Activated naive CD4-positive, alpha-beta T cell treated with anti-CD3 and anti-CD28 coated beads, Interleukin-2, amount 50 U/mL, for 16 hours (primary cell): ENCODE measurements at places on chromosomes 1 and 21.

DNA sequence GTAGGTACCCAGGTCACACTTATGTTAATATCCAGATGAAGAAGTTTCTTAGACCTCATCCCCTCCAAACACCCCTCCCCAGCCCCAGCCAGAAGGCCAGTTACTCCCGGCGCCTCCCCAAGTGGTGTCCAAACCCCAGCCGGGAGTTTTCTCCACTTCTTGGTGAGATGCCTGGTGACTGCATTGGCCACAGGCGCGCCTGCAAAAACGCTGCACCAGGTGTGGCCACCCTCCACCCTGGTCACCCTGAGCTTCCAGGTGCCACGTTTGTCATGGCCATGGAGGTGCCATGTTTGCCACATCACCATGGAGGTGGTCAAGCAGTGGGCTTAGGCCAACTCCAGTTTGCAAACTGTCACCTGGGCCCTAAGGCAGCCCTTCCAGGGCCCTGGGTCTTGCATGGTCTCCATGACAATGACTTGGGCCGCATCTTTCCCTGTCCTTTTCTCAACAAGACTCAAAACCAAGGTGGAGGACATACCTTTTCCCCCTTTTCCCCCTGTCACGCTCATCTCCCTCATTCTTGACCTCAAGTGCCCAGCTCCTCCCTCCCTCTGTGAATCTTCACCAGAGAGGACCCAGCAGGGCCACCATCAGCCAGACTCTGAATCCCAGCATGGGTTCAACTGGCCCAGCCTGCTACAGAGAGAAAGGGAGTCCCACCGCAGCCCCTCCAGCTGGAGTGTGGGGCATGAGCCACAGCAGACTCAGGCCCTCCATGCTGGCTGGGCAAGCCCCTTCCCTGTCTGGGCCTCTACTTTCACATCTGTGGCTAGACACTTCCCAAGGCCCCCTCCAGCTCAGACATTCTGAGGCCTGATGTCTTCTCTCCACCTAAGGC is 125.9 kb upstream of the ZBTB40 start:
- no peak for DNase-seq

DNA sequence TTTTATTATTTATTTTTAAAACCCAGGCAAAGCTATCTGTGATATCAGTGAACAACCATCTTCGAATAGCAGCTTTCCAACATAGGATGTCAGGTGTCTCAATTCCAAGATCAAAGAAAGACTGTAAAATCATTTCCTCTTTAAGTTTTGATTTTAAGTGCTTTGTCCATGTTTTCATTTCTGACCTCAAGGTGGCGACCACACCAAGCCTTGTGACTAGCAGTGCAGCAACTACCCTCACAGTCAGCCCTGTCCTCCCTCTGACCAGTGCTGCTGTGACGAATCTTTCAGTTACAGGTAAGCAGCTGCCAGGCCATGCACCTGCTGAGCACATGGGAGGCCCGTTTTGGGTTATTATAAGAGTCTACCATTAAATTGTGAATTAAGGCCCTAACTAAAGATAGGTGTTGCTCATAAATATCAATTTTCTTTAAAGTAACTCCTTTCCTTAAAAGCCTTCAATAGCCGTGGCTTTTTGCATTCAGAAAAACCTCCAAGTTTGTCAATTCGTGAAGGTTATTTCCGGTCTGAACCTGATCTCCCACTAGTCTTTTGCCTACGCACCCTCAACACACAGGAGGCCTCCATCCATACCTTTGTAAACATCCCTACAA is 117.0 kb downstream of the CD247 start:
- peak; percentile 40 for DNase-seq

GRCh38 chr1:18413541-18414305 is 67.0 kb upstream of the KLHDC7A start:
- DNase-seq = no peak

GRCh38 chr1:30974536-30974935 is 66.0 kb upstream of the SDC3 start:
- DNase-seq = no peak

GRCh38 chr1:18486195-18486594 is 5.5 kb downstream of the KLHDC7A start:
- no peak for DNase-seq
